ENCODE measurements at places on chromosomes 6 and 20.

- DNase-seq = no peak
Observed at GRCh38 chr20:12019715-12020114, 102.0 kb downstream of the BTBD3 start.

GRCh38 chr6:141028791-141029280 is 1103.9 kb upstream of the GJE1 start:
- no peak for DNase-seq

GRCh38 chr20:14800707-14801425 is 463.5 kb upstream of the FLRT3 start:
- no peak for DNase-seq

GRCh38 chr20:4956200-4956810 is 45.0 kb downstream of the SLC23A2 start:
- peak; percentile 49 for DNase-seq

DNA sequence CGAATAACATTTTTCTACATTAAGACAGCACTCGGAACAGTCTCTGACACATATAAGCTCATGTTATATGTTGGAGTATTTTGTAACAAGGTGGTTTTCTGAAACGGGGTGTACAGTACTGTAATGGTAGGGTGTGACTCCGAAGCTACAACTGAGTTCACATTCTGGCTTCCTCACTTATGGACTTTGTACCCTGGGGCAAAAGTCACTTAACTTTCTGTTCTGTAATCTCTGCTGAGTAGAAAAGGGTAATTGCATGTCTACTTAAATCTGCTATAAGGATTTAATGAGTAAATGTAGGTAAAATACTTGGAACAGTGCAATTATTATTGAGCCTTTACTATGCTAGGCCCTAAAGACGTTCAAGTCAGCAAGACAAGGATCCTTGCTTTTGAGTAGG is 4.7 kb upstream of the LTV1 start:
- DNase-seq = no peak

DNA sequence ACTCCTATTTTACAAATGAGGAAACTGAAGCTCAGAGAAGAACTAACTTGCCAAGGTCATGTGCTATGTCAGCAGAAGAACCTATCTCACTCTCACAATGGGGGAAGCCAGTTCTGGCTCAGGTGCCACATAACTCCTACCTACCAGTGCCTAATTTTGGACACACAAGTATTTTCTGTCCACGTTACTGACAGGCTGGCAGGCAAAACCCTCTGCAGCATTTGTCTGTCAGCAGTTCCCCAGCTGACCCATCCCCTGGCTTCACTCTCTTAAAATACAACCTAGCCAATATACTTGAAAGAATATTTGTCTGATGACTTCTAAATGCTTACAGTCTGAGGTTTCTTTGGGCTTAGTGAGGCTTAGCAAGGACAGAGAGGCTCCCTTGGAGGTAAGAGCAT is 15.5 kb downstream of the GSS start:
- DNase-seq = no peak

GRCh38 chr20:61900011-61900944 is 165.4 kb downstream of the TAF4 start:
- DNase-seq = no peak

DNA sequence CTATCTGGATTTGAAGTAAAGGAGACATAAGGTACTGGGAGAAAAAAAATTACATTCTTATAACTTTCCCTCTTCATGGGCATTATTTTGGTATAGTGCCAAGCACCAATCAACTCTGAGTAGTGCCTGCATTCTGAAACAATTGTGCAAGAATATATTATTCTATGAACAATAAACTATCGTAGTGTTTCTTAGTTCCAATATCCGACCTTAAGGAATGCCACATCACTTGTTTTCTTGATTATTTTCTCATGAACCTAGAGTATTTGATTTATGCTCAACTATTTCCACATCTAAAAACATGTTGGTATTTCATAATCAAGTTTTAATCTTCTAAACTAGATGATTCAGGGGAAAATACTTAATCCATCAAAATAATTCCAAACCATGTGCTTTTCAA is 294.4 kb upstream of the TBX18 start:
- no peak for DNase-seq

DNA sequence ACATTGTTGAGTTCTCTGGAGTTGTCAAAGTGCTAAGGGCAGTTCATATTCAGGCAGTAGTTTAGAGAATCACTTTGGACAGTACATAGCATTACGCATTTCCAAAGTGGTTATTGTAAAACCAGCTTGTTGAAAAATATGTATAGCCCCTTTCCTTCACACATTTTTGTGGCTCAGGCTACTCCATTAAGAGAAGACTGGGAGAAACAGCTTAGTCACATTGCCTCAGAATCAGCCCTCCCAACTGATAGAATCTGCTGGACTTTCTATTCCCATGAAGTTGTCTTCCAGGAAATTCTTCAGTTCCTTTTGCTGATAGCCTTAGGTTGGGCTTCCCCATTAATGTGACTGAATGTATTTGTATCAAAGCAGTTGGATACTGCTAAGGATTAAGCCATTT is 39.5 kb upstream of the HDGFL1 start:
- DNase-seq = no peak

GRCh38 chr6:32447932-32448331 is 8.2 kb downstream of the HLA-DRA start:
- no peak for DNase-seq

DNA sequence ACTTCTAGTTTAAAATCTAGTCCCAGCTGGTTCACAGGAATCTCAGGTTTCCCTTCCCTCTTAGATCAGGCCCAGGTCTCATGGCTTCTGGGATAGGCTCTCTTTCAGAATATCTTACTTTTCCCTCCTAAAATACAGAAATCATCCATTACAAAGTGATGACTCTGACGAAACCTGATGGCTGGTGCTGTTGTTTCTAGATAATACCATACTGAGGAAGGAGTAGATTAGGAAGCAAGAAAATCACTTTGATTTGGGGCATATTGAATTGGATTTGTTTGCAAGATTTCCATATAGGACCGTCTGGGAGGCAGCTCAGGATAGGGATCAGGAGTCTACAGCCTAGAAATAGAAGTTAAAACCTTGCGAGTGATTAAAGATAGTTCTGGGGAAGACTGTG is 3.6 kb downstream of the ZKSCAN3 start:
- DNase-seq = no peak

DNA sequence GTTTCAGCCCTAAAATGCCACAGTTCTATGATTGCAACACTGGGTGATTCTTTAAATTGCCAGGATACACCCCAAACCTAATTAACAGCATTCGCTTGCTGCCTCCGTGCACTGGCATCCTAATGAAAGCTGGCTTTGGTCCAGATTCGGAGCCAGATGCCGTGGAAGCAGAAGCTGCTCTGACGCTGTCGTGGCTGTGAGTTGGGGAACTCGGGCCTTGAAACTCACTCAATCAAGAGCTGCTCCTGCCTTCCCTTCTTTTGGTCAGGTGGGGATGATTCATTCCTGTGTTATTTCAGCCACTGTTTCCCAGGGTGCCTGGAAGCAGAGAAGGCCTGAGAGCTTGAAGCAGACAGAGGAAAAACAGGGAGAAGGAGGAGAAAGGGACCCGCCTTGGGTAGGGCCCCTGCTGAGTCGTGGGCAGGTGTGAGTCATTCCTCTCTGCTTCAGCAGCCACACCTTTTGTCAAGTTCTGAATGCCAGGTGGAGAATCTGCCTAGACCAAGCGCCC is 36.2 kb upstream of the DSP start:
- peak; percentile 69 for DNase-seq

DNA sequence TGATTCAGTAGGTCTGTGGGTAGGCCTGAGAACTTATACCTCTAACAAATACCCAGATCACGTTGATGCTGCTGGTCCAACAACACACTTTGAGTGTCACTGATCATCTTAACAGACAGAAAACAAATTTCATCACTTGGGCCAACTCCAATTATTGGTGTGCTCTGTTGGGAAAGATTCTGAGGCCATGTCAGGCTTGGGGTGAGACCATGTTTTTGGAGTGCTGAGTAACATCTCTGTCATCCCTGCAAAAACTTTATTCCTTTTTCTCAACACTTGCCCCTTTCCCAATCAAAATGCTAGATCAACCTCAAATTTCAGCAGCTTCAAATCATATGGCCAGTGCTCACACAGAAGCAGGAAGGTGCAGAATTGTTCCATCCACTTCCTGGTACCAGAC is 108.8 kb upstream of the TENT5A start:
- DNase-seq = no peak

DNA sequence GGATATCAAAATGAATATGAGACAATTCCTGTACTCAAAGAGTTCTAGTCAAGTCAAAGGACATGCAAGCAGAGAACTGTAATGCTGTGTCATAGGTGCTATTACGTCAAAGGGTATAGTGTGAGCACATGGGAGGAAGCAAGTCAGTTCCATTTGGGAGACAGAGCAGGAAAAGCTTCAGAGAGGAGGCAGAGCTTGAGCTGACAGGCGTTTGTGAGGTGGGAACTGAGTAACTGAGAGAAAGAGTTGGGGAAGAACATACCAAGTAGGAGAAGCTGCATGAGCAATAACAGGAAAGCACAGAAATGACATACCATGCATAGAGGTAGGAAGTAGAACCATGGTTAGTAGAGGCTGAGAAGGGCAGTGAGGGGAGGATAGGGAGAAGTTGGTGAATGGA is 15.2 kb upstream of the SSR1 start:
- DNase-seq = no peak

DNA sequence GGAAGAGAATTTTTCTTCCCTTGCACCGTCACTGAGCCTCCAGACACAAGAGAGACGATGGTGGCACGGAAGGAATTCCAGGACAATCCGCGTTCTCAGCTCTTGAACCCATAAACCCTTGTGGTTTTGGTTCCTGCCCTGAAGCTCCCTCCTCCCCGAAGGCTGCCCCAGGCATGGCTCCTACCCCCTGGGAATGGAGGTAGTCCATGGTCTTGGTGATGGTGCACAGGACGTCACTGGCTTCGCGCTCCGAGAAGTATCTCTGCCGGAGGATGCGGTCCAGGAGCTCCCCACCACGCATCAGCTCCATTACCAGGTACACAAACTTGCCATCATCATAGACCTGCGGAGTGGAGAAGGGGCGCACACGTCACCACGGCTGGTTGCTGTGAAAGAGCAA is 47.5 kb upstream of the MPC1 start:
- no peak for DNase-seq

- DNase-seq = no peak
Observed at GRCh38 chr6:118708744-118709143, 57.4 kb upstream of the CEP85L start.

GRCh38 chr6:722077-722524 is 29.2 kb upstream of the EXOC2 start:
- DNase-seq = peak; percentile 75

- DNase-seq = no peak
Observed at GRCh38 chr6:14593286-14593685, 475.7 kb downstream of the CD83 start.

GRCh38 chr20:63956664-63957003 is 418 bp upstream of the UCKL1 start:
- DNase-seq = no peak

- peak; percentile 32 for DNase-seq
Observed at GRCh38 chr6:126227833-126228702, 111.8 kb upstream of the CENPW start.

GRCh38 chr20:29300579-29301551 is 1956.6 kb upstream of the DEFB115 start:
- no peak for DNase-seq

DNA sequence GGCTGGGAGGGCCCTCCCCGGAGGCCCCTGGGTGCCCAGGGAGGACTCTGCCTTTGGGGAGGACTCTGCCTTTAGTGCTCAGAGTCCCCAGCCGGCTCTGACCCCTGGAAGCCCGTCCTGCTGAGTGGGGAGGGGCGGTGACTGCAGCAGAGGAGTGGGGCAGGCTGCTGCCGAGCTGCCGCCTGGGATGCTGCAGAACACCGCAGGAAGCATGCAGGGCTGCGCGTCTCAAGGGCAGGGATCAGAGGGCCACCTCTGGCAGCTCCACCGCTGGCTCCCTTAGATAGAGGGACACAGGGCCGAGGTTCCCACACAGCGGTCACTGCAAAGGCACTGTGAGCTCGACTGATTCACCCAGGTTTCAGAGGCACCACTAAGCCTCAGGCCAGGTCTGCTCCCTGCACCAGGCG is 82.2 kb upstream of the GATA5 start:
- DNase-seq = no peak

DNA sequence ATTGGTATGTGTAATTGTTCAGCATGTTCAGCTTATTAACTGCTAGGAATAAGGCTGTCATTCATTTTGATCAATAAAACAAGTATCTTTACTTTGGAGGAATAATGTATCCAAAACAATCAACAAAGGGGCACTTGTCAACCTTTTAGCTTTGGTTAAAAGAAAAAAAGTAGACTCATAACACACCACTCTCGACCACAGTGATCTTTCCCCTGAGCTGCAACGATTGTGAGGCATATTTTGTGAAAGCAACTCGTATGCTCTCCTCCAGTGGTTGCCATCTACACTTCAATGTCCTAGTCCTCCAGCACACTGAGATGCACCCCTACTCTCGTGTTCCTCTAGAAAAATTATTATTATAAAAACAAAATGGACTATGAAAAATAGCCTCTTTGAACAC is 60.1 kb upstream of the PDE7B start:
- no peak for DNase-seq

DNA sequence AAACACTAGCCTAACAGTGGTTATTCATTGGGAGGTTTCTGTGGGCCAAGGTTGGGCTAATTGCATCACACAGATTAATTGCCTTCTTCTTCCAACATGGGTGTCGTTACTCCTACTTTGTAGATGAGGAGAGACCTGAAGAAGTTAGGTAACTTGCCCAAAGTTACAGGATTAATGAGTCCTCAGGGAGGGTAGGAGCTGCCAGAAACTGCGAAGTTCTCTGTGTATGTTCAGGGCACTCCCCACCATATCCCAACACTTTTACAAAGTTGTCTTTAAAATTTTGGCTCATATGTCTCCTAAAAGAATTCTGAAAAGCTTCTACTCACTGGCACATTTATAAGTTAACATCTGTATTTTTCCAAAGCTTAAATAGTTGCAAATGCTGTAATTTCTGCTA is 323.5 kb upstream of the HSF2 start:
- no peak for DNase-seq

- DNase-seq = no peak
Observed at GRCh38 chr6:81890846-81891245, 138.4 kb upstream of the TENT5A start.

- no peak for DNase-seq
Observed at GRCh38 chr6:24893342-24893850, 42.4 kb downstream of the RIPOR2 start.

DNA sequence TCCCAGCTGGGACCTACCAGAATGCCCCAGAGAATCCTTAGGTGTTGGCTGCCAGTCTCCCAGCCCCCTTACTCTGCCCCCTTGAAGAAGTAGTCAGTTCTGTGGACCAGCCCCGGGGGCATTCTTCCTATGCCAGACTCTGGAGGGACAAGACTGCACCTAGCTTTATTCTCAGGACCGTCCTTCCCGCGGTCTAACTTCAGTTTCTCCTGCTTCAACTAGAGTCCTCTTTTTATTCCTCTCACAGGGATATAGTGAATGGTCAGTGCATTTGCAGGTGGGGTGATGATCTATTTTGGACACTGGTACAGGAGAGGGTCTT is 35.9 kb upstream of the MDFI start:
- no peak for DNase-seq

GRCh38 chr20:13312300-13312699 is 91.2 kb downstream of the ISM1 start:
- DNase-seq = no peak

Measured in SHP77 (cell line).